ENCODE measurements at places on chromosomes 3 and 15.

GRCh38 chr3:98812851-98813374, 49.8 kb downstream of the ST3GAL6 start:
- peak; percentile 46 for DNase-seq

DNA sequence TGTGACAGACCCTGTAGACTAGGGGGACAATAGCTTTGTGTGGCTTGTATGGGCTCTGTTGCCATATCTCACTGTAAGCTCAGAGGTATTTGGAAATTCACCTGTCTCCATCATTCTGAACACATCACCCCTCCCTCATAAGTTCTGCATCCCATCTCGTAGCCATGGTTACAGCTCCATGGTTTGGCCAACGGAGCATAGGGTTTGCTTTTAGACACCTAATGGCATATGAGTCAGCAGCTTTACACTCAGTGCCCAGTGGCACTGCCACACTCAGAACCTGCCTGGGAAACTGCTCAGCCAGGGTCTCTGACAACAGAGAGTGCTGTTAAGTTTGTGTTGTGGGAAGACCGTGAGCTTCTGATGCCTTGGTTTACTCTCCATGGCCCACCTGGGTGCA, 67.3 kb downstream of the CCK start:
- DNase-seq, result no peak

- DNase-seq, result no peak
Measured at GRCh38 chr15:43276563-43277200, 10.0 kb upstream of the TGM5 start.

GRCh38 chr3:2837239-2837638, 272.9 kb downstream of the IL5RA start:
- no peak for DNase-seq

DNA sequence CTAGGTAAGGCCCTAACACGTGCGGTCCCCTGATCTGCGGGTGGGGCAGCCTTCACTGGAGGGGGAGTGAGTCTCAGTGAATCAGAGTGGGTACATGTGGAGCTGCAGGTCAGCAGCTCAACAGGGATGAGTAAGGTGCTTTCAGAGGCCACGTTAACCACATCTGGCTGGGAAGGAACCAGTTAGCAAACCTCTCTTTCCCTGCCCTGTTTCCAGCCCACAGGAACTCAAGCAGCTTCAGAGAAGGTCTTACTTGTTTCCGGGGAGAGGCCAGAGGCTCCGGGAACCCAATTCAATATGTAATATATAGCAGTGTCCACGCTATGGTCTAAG, 175.3 kb downstream of the XXYLT1 start:
- DNase-seq, result no peak

DNA sequence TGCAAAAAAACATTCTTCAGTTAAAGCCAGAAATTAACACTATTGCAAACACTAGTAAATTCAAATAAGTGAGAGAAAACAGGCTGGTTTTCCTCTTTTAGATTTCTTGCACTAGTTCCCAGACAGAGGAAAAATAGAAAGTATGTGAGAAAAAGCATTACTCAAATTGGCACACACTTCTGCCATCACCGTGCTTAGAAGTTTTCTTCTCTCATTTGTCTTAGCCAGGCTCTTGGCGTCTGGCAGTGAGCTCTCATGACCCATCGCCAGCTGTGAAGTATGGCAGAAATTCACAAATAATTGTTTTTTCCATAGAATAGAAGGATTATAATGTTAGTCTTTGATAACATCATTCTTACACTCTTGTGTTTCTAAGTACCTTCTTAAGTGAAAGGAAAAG, 515.9 kb downstream of the GBE1 start:
- DNase-seq, result no peak

DNA sequence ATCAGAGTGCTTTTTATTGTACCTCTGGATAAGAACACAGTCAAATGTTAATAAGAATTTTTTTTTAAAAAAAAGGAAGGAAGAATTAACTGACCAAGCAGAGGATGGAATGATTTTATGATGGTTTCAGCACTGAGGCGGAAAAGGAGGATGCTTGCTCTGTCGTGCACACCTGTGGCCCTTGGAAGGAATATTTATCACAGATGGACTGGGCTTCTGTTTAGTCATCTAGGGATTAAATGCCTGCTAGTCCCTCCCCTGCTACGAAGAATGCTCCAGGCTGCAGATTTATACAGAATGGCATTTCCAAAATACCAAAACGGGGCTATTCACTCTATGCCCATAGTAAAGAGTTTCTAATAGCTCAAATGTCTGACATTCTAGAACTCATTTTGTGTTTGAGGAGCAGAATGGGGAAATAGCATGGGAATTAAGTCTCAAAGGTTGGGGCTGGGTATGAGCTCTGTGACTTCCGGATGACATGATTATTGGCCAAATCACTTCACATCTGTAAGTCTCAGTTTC, 92.8 kb upstream of the BCL6 start:
- no peak for DNase-seq

DNA sequence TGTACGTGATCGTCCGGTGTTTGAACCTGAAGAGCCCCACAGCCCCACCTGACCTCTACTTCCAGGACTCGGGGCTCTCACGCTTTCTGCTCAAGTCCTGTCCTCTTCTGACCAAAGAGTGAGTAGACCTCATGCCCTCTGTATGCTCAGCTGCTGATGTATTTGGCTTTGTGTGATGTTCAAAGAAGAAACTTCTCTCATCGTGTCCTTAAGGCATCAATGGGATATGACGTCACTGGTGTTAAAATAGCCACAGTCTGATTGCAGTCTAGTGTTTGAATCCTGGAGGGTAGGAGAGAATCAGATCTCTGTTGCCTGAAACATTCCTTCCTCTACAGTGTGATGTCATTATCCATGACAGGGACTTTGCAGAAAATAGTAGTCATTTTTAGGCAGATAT, 28.1 kb downstream of the ABHD2 start:
- DNase-seq, result no peak

DNA sequence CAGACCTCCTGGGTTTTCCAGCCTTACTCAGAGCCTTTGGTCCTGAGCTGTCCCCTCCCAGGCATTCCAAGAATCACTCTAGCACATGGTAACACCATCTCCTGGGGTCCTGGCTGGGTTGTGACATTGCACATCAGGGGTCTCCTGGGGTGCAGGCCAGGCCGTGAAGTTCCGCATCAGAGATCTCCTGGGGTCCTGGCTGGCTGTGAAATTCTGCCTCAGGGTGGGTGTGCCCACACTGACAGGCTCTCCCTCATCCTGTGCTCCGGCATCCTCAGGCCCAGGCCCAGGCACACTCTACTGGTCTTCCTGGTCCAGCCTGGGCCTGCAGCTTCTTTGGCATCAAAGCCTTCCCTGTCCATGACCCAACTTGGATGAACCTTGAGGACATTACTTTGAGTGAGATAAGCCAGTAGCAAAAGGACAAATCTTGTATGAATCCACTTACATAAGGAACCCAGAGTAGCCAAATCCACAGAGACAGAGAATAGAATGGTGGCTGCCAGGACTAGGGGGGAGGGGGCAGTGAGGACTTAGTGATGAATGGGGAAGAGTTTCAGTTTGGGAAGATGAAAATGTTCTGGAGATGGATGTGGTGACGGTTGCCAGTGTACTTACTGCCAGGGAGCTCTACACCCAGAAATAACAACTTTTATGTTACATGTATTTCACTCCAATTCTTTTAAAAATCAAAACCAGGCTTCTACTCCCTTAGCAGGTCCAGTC, 49.1 kb upstream of the KLF13 start:
- DNase-seq, result no peak

GRCh38 chr3:38563070-38563885, 67.1 kb downstream of the EXOG start:
- no peak for DNase-seq

DNA sequence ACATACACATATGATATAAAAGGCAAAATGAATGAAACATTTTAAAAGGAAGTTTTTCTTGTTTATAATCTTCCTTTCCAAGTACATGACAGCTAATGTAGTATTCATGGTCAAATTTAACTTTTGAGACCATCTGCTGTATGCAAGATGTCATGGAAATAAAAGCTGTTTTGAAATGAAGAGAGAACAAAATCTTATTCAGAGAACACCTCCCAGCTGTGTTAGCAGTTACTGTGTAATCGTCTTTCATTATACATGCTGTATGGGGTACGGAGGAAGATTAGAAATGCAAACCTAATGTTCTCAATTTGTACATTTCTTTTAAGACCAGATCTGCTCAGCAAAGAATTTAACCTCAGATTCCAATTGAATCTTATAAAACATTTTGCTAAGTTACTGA, 1182.3 kb downstream of the OTOL1 start:
- DNase-seq, result no peak

DNA sequence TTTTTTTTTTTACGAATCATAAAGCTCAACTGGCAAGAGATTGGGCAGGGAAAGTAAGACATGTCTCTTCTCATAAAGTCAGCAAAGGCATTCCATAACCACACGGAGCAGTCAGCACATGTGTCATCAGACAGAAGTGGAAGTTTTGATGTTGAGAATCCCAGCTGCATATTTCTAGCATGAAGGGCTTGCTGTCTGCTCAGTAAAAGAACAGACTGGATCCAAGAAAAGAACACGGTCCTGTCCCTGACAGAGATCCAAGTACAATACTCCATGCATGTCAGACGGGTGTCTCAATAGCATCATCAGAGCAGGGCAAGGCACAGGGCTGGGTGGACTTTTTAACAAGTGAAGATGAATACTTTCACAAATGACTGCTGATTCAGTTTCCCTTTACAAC, 38.2 kb downstream of the ABI3BP start:
- no peak for DNase-seq
